Occipital lobe (tissue), 3 donors: ENCODE measurements at places on chromosomes 3 and 15. TPM values are rescaled to one million over a fixed set of nuclear protein-coding genes. Genes with fewer than 3 reads are reported as not detected.

DNA sequence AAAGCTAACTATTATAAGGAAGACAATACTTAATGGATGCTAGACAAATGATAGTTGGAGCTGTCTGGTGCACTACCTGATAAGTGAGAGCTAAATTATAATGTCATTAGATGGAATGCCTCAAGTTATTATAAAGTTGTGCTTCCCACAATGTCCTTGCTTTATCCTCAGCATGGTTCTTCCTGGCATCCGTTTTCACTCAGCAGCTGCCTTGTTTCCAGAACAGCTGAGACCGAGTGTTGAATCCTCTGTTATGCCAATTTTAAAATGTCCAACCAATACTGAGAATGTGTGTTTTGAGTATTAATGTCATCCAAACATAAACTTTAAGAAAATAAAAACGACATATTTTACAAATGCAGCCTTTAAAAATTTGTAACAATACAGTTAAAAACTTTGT is 286.7 kb upstream of the SOX2 start:
- no peak for DNase-seq

CATSPER2 gene
- total RNA-seq = 4.2 TPM

CHRNB4 gene
- total RNA-seq = 1.1 TPM

PAQR5 gene
- 1.1 TPM for total RNA-seq

DNA sequence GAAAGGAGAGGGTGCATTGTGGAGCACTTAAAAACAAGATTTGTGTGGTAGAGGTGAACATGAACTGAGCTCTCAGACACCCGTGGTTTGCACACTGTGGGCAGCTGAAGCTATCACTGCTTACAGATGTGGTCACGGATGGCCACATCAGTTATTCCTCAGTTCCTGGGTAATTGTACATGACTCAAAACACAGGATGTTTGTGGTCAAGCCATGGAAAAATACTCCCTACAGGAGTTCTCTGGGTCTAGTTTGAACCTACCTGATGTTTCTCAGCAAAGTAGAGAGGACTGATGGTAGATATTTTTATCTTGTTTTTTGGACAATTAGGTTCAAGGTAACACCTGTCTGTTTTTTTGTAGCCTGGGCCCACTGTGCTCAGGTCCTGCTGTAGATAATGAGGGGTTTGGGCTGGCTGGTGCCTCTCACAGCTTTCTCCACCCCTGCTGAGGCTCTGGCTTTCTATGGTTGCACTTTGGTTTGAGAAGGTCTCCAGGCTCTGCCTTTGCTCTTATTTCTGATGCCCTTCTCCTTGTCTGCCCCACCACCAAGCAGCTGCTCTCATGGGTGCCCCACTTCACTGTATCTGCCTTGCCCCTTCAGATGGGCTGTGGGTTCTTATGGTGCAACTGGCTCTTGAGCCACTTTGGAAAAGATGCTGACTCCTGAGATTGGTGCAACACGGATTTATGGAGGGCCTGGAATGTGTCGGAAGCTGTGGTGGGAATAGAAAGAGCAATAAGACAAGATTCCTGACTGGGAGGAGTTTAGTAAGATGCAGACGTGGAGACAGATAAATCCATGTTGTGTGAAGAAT is 40.1 kb downstream of the CDCP1 start:
- DNase-seq = no peak

DTX3L gene
- 4.5 TPM for total RNA-seq

DNA sequence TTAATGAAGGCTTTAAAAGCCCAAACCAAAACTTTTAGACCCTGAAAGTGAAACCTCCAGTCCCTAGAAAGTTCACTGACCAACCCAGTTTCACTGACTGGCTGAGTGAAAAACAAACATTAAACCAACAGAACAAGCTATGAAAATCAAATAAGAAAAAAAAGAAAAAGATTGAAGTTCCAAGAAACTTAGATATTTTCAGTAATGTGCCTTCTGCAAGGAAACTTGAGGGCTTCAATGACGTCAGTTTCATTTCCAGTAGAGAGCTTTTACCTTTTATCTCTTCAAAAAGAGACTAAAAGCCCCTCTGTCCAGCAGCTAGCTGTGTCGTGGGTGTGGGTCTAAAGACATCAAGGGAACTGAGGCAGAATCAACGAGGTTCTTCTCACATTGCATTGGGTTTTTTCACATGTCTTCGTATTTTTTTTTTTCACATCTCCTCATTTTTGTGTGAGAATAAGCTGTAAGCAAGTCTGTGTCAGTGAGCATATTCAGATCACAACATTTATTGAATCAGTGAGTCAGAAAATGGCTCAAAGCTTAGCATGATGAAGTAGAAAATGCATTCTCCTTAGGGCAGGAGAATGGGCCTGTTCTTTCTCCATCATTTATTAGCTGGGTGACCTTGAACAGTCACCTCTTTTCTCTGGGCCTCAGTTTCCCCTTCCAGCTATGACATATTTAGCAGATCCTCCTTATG is 54.8 kb upstream of the BCL6 start:
- DNase-seq = no peak

GRM7 gene
- 98.9 TPM for total RNA-seq

DNA sequence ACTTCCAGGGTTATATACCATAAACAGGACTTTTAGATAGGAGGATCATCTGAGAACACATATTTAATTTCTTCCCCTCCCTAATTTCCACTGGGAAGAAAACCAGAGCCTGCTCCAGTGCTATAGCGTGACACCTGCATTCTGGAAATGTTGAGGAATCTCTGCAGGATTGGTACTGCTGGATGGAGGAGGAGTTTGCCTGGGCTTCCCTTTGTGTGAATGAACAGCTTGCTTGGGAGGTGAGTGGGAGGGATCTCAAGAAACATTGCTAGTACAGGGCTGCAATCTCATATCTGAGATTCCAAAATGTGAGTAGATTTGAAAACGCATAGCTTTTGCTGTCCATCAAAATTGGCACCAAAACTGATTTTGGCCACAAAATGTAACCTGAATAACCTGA is 295.9 kb upstream of the RGMA start:
- no peak for DNase-seq

- DNase-seq = no peak
Measured at GRCh38 chr15:53218666-53219580, 428.8 kb upstream of the ONECUT1 start.

- DNase-seq = no peak
Measured at GRCh38 chr3:17258823-17259436, 374.2 kb downstream of the PLCL2 start.

GRCh38 chr3:32237670-32238452 is 619 bp upstream of the CMTM8 start:
- DNase-seq = no peak

PLCH1 gene
- 10.9 TPM for total RNA-seq

CD200 gene
- 41.6 TPM for total RNA-seq

TGM4 gene
- not detected for total RNA-seq

GRCh38 chr15:75902129-75902557 is 1.5 kb upstream of the FBXO22 start:
- DNase-seq = no peak
